AG10803 (cell line): ENCODE measurements at places on chromosomes 13 and 19.

DNA sequence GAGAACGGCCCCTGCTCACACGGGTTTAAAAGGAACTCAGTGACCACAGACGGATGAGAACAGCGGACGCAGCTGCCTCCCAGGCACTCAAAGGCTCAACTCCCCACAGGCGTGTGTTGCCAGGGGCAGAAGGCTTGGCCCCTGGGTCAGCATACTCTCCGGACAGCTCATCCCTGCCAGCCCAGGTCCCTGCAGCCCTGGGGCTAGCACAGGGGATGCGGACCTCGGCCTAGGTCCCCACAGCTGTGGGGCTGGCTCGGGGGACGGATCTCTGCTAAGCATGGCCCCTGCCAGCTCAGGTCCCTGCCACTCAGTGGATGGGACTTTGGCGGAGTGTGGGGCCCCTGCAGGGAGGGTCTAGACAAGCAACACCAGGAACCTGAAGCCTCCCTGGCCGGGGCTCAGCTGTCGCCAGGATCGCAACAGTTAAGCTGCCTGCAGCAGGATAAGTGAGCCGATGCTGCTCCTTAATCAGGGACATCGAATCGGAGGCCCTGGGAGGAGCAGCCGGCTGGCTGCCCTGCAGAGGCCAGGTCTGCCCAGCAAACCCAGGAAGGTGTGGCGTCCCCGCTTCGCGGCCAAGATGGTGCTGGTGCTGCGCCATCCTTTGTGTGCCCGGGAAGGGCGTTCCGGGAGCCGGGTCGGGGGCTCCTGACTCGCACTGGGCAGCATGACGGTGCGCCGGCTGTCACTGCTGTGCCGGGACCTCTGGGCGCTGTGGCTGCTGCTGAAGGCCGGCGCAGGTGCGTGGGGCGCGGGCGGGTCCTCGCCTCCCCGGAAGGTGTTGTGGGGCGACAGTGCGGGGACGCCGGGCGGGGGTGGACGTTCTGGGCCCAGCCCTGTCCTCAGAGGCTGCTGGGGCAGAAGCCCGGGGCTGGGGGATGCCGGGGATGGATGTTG lies 32.5 kb downstream of the MCF2L start:
- no peak for DNase-seq

- DNase-seq: no peak
Measured at GRCh38 chr13:20405691-20406090, 120.0 kb downstream of the CRYL1 start.

- DNase-seq: no peak
Measured at GRCh38 chr19:50784710-50785109, 5.5 kb upstream of the ACP4 start.

- DNase-seq: no peak
Measured at GRCh38 chr13:103002279-103002678, 63.9 kb downstream of the SLC10A2 start.

GRCh38 chr13:24223341-24224231 lies 63.1 kb downstream of the SPATA13 start:
- DNase-seq: no peak

DNA sequence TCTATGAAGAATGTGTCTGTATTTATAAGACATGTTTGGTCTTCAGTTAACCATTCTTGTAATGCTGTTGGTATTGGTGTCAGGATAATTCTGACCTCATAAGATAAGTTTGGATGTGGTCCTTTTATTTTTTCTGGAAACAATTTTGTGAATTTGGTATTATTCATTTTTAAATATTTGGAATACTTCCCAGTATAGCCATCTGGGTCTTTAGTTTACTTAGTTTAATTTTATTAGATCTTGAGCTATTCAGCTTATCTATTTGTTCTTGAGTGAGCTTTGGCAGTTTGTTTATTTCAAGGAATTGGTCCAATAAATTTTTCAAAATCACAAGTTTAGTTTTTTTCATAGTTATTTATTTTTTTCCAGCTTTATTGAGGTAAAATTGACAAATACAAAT lies 335.4 kb upstream of the PCDH20 start:
- no peak for DNase-seq

DNA sequence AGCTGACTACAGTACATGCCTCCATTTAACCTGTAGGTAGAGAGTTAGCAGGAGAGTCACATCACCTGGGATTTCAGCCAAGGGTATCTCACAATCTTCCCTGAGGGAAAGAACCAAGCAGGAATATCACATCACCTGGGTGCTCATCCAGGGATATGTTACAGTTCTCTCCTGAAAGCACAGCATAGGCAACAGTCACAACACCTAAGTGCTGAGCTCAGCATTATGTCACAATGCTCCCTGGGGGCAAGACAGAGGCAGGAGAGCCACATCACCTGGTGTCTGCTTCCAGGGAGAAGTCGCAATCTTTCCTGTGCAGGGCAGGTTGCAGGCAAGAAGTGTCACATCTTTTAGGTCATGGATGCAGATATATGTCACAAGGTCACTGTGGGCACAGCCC lies 9.4 kb upstream of the ZNF91 start:
- no peak for DNase-seq

GRCh38 chr13:29758531-29759114 lies 91.8 kb downstream of the UBL3 start:
- no peak for DNase-seq

DNA sequence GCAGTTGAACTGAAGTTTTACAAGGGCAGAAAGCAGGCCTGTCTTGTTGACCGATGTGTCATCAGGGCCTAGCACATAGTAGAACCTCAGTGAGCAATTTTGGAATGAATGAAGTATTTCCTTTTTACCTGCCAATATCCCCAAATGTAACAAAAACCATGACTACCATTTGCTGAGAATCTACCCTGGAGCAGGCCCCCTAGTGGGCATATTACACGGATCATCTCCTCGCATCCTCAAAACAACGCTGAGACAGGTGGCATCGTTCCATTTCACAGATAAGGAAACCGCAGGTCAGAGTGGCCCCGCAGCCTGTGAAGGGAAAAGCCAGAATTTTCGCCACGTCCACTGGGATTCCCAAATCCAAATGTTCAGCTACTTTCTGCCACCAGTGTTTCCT lies 77.9 kb downstream of the CACNA1A start:
- DNase-seq: peak; percentile 14

- peak; percentile 72 for DNase-seq
Measured at GRCh38 chr19:1248786-1249297, 459 bp downstream of the MIDN start.

DNA sequence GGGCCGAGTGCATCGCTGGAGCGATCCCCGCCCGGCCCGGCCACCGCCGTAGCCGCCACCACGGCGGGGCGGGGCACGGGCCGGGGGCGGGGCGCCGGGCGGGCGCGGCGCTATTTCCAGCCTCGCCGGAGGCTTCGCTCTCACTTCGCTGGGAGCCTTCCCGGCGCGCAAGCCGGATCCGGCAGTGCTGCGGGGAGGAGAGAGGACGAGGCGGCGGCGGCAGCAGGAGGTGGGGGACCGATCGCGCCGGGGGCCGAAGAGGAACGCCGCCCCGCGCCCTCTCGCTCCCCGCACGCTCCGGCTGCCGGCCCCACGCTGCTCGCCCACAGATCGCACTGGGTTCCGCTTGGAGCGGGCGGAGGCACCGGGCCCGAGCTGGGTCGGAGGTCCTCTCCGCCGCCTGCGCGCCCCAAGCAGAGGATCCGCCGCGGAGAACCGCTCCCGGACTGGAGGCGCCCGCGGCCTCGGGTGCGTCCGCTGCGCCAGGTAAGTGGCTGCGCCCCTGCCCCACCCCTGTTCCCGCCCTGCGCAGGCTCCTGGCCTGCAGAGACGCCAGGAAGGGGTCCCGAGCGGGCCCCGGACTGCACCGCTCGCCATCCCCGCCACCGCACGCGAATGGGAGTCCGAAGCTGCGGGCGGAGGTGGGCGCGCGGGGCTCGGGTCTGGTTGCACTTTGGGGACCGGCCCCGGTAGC lies at the start of gene CHST8:
Gene CHST8, plus strand, starts transcription at position 143 of the 694 bp plus-strand sequence. CDS start 67,309 bp downstream, outside the sequence.
- DNase-seq: peak; percentile 20

GRCh38 chr13:113749507-113749906 lies 9.5 kb upstream of the TMEM255B start:
- DNase-seq: no peak

DNA sequence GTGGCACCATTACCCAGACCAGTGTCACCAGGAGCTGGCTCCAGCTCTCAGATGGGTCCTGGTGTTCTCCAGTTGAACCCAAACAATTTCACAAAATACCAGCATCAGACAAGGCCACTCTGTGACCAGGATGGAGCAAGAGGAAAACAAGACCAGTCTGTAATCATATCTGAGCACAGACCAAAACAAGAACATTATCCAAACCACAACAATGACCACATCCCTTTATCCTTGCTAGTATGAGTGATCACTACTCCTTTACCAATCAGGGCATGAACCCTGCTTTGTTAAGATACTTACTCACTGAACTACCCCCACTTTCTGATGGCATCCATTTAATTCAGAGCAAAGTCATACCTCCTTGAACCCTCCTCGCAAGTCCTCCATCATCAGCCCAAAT lies 145.9 kb downstream of the NUFIP1 start:
- DNase-seq: peak; percentile 82

DNA sequence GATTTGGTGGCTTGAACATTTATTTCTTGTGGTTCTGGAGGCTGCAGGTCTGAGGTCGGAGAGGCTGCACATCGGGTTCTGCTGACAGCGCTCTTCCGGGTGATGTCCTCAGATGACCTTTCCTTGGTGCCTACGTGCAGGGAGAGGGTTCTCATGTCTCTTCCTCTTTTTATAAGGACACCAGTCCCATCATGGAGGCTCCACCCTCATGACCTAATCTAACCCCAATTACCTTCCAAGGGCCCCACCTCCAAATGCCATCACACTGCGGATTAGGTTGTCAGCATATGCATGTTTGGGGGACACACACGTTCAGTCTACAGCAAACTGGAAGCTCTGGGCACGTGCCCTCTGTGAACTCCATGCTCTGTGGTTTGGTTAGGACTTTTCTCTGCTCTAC lies 338.6 kb downstream of the FGF9 start:
- no peak for DNase-seq

DNA sequence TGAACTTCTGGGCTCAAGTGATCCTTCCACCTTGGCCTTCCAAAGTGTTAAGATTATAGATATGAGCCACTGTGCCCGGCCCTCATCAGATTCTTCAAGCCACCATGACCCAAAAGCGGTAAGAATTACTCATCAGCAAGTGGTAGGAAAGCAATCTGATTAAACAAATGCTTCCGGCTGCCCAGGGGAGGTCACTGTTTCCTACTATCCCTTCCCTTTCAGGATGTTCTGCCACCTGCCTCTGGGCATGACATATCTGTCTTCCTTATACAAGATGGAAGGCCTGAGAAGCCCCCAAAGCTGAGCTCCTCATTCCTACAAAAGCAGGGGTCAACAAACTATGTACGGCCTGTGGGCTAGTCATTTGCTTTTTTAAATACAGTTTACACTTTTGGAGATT lies 7.0 kb downstream of the ABHD8 start:
- peak; percentile 26 for DNase-seq
